ENCODE measurements at places on chromosomes 7 and 10.

- DNase-seq = no peak
Measured at GRCh38 chr10:28951484-28951883, 274.2 kb downstream of the BAMBI start.

- DNase-seq = no peak
Measured at GRCh38 chr7:83836028-83836427, 187.1 kb upstream of the SEMA3E start.

GRCh38 chr7:38222481-38223096 is 44.5 kb downstream of the STARD3NL start:
- peak; percentile 10 for DNase-seq

- DNase-seq = no peak
Measured at GRCh38 chr7:123748171-123748733, 551 bp downstream of the WASL start.
